ENCODE measurements at places on chromosomes 2 and 18. TPM values are rescaled to one million over a fixed set of nuclear protein-coding genes. Genes with fewer than 3 reads are reported as not detected.

DNA sequence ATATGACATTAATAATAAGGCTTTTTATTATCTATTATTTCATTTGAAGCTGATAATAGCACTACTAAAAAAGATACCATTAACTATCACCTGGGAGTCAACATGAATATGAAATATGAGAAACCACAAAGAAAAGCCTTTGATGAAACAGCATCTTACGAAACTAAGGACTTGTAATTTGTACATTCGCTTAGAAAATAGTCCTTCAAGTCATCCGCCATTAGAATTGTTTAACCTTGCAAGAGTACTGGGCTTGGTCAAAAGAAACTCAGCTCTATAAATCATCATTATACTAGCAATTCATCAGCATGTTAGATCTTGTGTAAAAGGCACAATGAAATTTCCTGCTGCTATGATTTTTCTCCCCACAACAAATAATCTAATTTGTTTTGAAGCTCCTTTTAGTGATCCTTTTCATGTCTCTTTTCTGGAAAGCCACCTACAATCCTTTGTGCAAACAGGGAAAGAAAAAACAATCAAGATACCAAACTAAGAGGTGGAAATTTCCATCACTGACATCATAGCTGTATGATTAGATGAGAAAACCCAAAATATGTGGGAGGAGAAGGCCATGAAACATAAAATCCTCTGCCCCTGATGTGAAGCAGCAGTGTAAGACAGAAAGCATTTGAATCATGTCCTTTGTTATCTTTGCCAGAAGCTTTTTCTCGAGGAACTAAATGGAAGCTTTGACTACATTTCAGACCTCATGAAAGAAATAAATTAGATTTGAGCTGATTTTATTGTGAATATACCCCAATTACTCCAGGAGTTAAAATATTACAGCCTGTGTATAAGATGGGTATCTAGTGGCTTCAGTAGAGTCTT lies 31.2 kb downstream of the SCN9A start:
- no peaks in the 10 kb centered on the region for H3K4me1 ChIP-seq
- no peak overlapping the region for H3K4me3 ChIP-seq
- H3K36me3 ChIP-seq = no peaks in the 10 kb centered on the region
- H3K27me3 ChIP-seq = no peaks in the 10 kb centered on the region
- H3K27ac ChIP-seq = no peak overlapping the region

DNA sequence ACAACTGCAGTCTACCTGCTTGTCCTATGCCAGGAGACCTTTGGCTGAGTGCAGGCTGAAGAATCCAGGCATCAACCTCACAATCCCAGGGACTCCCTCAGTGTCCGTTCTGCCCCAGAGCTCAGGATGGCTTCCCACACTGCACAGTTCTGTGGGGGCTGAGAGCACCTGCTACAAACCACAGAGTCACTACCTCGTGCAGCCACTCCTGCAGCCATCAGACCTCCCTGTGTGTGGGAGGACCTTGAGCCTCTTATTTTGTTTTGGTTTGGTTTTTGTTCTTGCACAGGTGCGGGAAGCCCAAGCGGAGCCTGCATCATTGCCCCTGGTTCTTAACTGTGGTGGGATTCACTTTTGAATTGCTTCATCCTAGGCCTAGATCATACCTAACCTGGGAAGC lies 31.0 kb downstream of the NAT8 start:
- H3K4me3 ChIP-seq = no peak overlapping the region
- H3K27ac ChIP-seq = no peak overlapping the region
- DNase-seq = no peak

GRCh38 chr2:393711-394696 lies 106.1 kb upstream of the ALKAL2 start:
- no peaks in the 10 kb centered on the region for H3K36me3 ChIP-seq
- peak; percentile 80 for DNase-seq

DNA sequence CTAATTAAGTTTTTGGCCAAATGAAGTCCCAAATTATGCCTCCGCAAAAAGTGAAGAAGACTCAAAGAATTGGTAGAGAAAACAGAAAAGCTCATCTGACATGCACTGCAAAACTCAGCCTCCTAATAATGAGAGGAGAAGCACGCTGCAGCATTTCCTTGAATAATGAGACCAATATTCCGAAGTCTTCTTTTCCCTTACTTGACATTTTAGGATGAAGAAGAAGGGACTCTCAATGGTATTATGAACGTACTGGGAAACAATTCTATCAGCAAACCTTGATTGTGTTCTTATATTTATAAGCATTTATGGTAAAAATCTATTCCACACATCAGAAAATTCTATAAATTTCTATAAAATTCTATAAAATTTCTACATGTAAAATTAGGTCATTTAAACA lies 733.9 kb upstream of the ACVR2A start:
- no peaks in the 10 kb centered on the region for H3K27me3 ChIP-seq
- H3K4me3 ChIP-seq = no peak overlapping the region
- H3K27ac ChIP-seq = no peak overlapping the region

- no peak overlapping the region for H3K27ac ChIP-seq
- no peaks in the 10 kb centered on the region for H3K27me3 ChIP-seq
- no peaks in the 10 kb centered on the region for H3K36me3 ChIP-seq
- H3K4me3 ChIP-seq = no peak overlapping the region
Observed at GRCh38 chr2:129229830-129230441, 749.5 kb upstream of the RAB6C start.

GRCh38 chr2:137175246-137175645 lies 409.9 kb downstream of the THSD7B start:
- H3K27me3 ChIP-seq = no peaks in the 10 kb centered on the region
- H3K27ac ChIP-seq = no peak overlapping the region
- H3K4me3 ChIP-seq = no peak overlapping the region
- H3K4me1 ChIP-seq = no peaks in the 10 kb centered on the region
- no peaks in the 10 kb centered on the region for H3K36me3 ChIP-seq
- DNase-seq = no peak

GRCh38 chr2:238848976-238849853 lies 1.3 kb downstream of the TWIST2 start:
- DNase-seq = peak; percentile 52
- no peaks in the 10 kb centered on the region for H3K36me3 ChIP-seq
- peaks cover 2% of the 10 kb centered on the region for H3K4me1 ChIP-seq

DNA sequence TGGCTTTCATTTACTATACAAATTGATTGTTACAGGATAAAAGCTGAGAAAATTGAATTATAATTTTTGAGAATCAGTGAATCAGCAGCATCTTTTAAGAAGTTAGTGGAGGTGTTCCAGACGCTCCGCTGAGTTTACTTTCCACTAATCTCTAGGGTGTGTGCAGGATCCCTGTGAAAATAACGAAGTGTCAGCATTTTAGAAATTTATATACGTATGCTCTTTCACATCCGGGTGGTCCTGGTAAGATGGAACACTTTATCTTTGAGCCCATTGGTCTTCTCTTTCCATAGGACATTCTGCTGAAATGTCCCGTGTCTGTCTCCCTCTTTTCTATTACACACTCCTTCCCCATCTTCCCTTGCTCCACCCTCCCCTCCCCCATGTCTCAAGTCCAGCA lies 268.6 kb upstream of the LRRTM1 start:
- no peak for DNase-seq
- no peaks in the 10 kb centered on the region for H3K4me1 ChIP-seq
- no peaks in the 10 kb centered on the region for H3K36me3 ChIP-seq
- H3K4me3 ChIP-seq = no peak overlapping the region

- H3K4me1 ChIP-seq = peaks cover 12% of the 10 kb centered on the region
- peak; percentile 90 for DNase-seq
- H3K36me3 ChIP-seq = no peaks in the 10 kb centered on the region
- H3K27ac ChIP-seq = peak overlapping the region; percentile 42
- no peaks in the 10 kb centered on the region for H3K27me3 ChIP-seq
- H3K4me3 ChIP-seq = no peak overlapping the region
Observed at GRCh38 chr2:205405752-205406151, 276.5 kb upstream of the NRP2 start.

GRCh38 chr2:28556303-28556702 lies 60.4 kb downstream of the PLB1 start:
- no peak overlapping the region for H3K4me3 ChIP-seq
- DNase-seq = no peak
- no peaks in the 10 kb centered on the region for H3K4me1 ChIP-seq
- H3K36me3 ChIP-seq = no peaks in the 10 kb centered on the region
- H3K27me3 ChIP-seq = no peaks in the 10 kb centered on the region

ZNF892 gene
- total RNA-seq = 7.3 TPM

GRCh38 chr2:179272406-179273192 lies 8.0 kb upstream of the SESTD1 start:
- no peaks in the 10 kb centered on the region for H3K4me1 ChIP-seq
- DNase-seq = peak; percentile 36
- H3K27ac ChIP-seq = no peak overlapping the region

CDKL4 gene
- 3.0 TPM for total RNA-seq

- H3K4me1 ChIP-seq = peaks cover 5% of the 10 kb centered on the region
- DNase-seq = no peak
- H3K27ac ChIP-seq = no peak overlapping the region
- no peak overlapping the region for H3K4me3 ChIP-seq
- no peaks in the 10 kb centered on the region for H3K36me3 ChIP-seq
Observed at GRCh38 chr2:85847051-85847588, 41.7 kb downstream of the ST3GAL5 start.

- DNase-seq = no peak
- H3K27me3 ChIP-seq = no peaks in the 10 kb centered on the region
- H3K36me3 ChIP-seq = no peaks in the 10 kb centered on the region
- no peak overlapping the region for H3K27ac ChIP-seq
- no peaks in the 10 kb centered on the region for H3K4me1 ChIP-seq
Observed at GRCh38 chr2:88195246-88195645, 25.1 kb downstream of the THNSL2 start.

- no peaks in the 10 kb centered on the region for H3K4me1 ChIP-seq
- H3K27me3 ChIP-seq = no peaks in the 10 kb centered on the region
- no peak for DNase-seq
- H3K4me3 ChIP-seq = no peak overlapping the region
- H3K36me3 ChIP-seq = no peaks in the 10 kb centered on the region
Observed at GRCh38 chr2:67528320-67528719, 131.2 kb downstream of the ETAA1 start.

TIA1 gene
- total RNA-seq = 115 TPM

MC2R gene
- total RNA-seq = not detected

GRCh38 chr2:236558993-236559978 lies 10.3 kb upstream of the ACKR3 start:
- H3K36me3 ChIP-seq = no peaks in the 10 kb centered on the region
- DNase-seq = no peak
- H3K4me1 ChIP-seq = no peaks in the 10 kb centered on the region
- H3K27ac ChIP-seq = no peak overlapping the region

GAREM1 gene
- total RNA-seq = 1.5 TPM

Measured in fibroblast of lung (primary cell).